T-cell (primary cell): ENCODE measurements at places on chromosomes 1 and 21. TPM values are rescaled to one million over a fixed set of nuclear protein-coding genes. Genes with fewer than 3 reads are reported as not detected.

- H3K27me3 ChIP-seq = no peaks in the 10 kb centered on the region
- peaks cover 9% of the 10 kb centered on the region for H3K4me1 ChIP-seq
- peaks cover 2% of the 10 kb centered on the region for H3K36me3 ChIP-seq
Observed at GRCh38 chr1:224456637-224456953, 22.0 kb upstream of the WDR26 start.

GRCh38 chr1:112061901-112062320 is 72.4 kb upstream of the KCND3 start:
- H3K4me3 ChIP-seq = no peak overlapping the region
- H3K27ac ChIP-seq = no peak overlapping the region
- peaks cover 26% of the 10 kb centered on the region for H3K27me3 ChIP-seq
- H3K36me3 ChIP-seq = no peaks in the 10 kb centered on the region
- H3K4me1 ChIP-seq = no peaks in the 10 kb centered on the region
- DNase-seq = no peak

- H3K36me3 ChIP-seq = no peaks in the 10 kb centered on the region
- no peak overlapping the region for H3K4me3 ChIP-seq
- H3K27ac ChIP-seq = no peak overlapping the region
- no peaks in the 10 kb centered on the region for H3K4me1 ChIP-seq
Observed at GRCh38 chr1:178308438-178308837, 188.3 kb downstream of the CLEC20A start.

DNA sequence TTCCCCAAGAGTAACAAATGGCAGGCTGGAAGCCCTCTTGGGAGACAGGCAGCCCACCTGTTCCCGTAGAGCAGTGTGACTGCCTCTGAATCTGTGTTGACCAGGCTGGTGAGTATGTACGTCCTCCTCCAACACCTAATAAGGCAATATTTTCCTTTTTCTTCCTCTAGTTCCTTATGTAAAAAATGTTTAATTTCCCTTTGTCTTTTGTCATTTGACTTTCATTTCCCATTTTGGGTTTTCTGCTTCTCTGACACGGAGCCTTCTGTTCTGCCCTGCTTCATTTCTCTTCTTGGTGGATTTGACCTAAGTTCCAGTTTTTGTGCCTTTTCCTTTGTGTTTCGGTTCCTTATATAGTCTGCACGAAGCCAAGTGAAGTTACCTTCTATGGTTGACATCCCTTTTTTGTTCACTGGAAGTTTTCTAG is 65.8 kb upstream of the ATF3 start:
- no peak overlapping the region for H3K4me3 ChIP-seq
- H3K36me3 ChIP-seq = no peaks in the 10 kb centered on the region
- H3K4me1 ChIP-seq = no peaks in the 10 kb centered on the region
- DNase-seq = no peak
- H3K27me3 ChIP-seq = no peaks in the 10 kb centered on the region

DNA sequence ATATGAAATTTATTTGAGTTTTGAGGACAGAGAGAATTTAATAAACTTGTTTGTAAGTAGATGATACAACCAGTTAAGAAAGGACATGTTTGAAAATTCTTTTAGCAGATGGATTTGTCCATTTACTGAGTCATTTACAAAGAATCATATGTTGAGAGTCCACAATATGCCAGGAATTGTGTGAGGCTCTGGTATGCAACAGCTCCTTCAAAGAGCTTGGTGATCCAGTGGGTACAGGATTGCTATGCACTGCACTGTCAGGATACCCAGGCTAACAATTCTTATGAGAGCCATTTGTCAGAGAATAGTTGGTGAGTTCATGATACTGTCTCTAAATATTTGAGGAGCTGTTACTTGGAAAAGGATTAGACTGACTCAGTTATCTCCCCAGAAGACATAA is 11.0 kb downstream of the DNM3 start:
- no peaks in the 10 kb centered on the region for H3K4me1 ChIP-seq
- H3K27me3 ChIP-seq = no peaks in the 10 kb centered on the region
- no peak overlapping the region for H3K4me3 ChIP-seq

DNA sequence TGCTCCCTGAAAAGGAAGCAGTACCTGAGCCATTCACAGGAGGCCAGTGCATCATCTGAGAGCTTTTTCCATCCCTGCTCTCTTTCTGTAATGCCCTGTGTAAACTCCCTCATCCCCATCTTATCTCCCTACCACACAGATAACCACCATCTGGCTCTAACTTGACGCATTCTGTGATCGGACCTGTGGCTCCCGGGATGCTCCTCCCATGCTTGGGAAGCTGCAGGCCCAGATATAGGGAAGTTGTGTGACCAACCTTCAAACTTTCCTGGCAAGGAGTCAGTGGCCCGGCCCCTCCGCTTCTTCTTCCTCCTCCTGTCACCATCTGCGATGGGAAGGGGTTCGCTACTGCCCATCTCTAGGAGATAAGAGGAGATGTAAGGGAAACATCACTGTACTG is 21.1 kb downstream of the MKNK1 start:
- no peak overlapping the region for H3K4me3 ChIP-seq
- H3K36me3 ChIP-seq = peaks cover 66% of the 10 kb centered on the region
- H3K27ac ChIP-seq = no peak overlapping the region
- no peak for DNase-seq
- no peaks in the 10 kb centered on the region for H3K27me3 ChIP-seq
- no peaks in the 10 kb centered on the region for H3K4me1 ChIP-seq

DNA sequence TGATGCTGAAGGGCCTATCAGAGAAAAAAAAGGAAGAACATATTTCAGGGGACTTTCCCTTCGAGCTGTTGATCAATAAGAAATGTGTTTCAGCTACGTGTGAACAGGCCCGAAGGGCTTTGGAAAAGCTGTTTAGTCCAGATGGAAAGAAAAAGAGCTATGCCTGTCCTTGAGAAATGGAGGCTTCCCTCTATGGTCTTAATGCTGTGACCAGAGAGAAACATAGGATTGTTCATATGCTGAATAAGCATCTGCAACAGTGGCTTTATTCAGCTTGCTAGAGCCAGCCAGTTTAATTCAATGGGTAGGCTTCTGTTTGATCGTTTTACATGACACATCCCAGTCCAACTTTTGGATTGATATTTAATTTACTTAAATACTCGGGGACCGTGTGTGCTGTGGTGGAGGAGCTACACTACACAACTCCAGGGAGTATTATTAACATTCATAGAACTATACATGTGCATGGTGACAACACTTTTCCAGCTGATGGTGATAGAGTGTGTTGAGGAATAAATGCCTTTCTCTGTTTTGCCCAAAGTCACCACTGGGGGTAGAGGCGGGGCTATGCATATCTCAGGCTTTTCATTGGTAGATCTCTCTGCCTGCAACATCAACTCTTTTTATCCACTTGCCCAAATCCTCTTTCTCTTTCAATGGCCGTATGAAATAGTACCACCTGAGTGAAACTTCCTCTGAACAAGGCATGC is 106.7 kb upstream of the C8B start:
- H3K27me3 ChIP-seq = no peaks in the 10 kb centered on the region
- H3K4me3 ChIP-seq = no peak overlapping the region
- DNase-seq = no peak
- no peak overlapping the region for H3K27ac ChIP-seq
- H3K36me3 ChIP-seq = no peaks in the 10 kb centered on the region
- no peaks in the 10 kb centered on the region for H3K4me1 ChIP-seq

GRCh38 chr1:89692601-89693521 is 59.9 kb downstream of the LRRC8C start:
- H3K4me3 ChIP-seq = no peak overlapping the region
- peaks cover 37% of the 10 kb centered on the region for H3K4me1 ChIP-seq
- peaks cover 29% of the 10 kb centered on the region for H3K36me3 ChIP-seq
- no peak for DNase-seq
- no peaks in the 10 kb centered on the region for H3K27me3 ChIP-seq

The OLIG2 gene
- total RNA-seq = not detected
